ENCODE measurements at places on chromosomes 16 and 17.

GRCh38 chr16:11386054-11386680 lies 40.9 kb downstream of the RMI2 start:
- no peak overlapping the region for H3K4me3 ChIP-seq
- DNase-seq = no peak
- H3K4me1 ChIP-seq = no peaks in the 10 kb centered on the region
- H3K36me3 ChIP-seq = no peaks in the 10 kb centered on the region
- no peak overlapping the region for H3K27ac ChIP-seq

DNA sequence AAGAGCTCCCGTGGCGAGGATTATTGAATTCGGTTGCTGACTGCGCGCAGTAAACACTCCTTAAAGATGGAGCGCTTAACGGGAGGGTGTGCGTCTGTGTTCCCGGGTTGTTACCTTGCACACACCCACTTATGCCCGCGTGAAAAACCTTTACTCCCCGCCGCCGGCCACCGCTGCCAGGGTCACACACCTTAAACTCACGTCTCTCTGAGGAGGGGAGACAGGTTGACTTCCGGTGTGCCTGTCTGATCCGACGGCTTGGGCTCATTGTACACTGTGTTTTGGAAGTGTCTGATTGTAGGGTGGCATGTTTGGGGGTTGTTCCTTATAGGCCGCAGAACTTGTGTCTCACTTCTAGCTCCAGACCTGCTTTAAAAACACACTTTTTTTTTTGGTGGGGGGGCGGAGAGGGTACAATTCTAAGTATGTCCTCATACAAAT lies 66.8 kb downstream of the KPNA2 start:
- H3K4me1 ChIP-seq = peaks cover 23% of the 10 kb centered on the region
- DNase-seq = peak; percentile 46
- no peaks in the 10 kb centered on the region for H3K27me3 ChIP-seq
- H3K36me3 ChIP-seq = no peaks in the 10 kb centered on the region

- no peaks in the 10 kb centered on the region for H3K36me3 ChIP-seq
- H3K27me3 ChIP-seq = no peaks in the 10 kb centered on the region
- H3K4me1 ChIP-seq = no peaks in the 10 kb centered on the region
- H3K4me3 ChIP-seq = no peak overlapping the region
Observed at GRCh38 chr17:43352579-43353331, 46.0 kb upstream of the ARL4D start.

- H3K27ac ChIP-seq = no peak overlapping the region
- H3K36me3 ChIP-seq = no peaks in the 10 kb centered on the region
- no peak overlapping the region for H3K4me3 ChIP-seq
- no peaks in the 10 kb centered on the region for H3K27me3 ChIP-seq
- no peak for DNase-seq
Observed at GRCh38 chr16:638836-639235, 2.7 kb upstream of the METTL26 start.

GRCh38 chr17:247767-248166 lies 66.3 kb upstream of the DOC2B start:
- H3K4me3 ChIP-seq = no peak overlapping the region
- DNase-seq = no peak
- H3K27ac ChIP-seq = no peak overlapping the region

DNA sequence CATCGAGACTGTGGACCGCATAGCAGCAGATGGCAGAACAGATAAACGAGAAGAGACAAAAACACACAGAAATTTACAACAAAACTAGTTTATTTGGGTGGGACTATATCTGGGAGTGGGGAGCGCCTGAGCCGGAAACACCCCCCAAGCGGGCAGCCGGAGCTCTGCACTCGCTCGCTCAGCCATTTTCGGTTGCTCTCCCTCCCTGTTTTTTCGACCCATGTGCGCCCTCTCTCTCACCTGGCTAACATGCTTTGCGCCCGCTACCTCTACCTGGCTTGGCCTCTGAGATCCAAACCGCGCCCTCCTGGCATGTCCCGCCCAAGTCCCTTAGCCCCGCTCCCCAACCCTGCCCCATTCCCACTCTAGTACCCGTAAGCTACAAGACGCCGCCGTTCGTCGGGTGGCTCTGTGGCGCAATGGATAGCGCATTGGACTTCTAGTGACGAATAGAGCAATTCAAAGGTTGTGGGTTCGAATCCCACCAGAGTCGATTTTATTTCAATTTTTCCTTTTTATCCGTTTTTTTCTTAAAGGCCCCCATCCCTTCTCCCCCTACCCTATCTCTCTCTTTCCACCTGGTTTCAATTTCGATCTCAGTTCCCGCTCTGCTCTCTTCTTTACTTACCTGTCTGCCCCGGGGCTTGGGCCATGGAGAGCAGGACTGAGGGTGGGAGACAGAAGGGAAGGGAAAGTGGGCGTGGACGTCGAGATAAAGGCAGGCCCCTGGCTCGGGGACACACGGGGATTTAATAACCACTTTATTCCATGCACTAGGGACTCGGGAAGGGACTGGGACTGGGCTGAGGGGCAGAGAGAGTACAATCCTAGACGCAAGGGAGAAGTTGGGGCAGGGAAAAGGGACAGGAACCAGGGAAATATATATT lies 2.4 kb upstream of the ALOXE3 start:
- peaks cover 18% of the 10 kb centered on the region for H3K27me3 ChIP-seq
- peaks cover 75% of the 10 kb centered on the region for H3K4me1 ChIP-seq
- H3K27ac ChIP-seq = no peak overlapping the region
- no peaks in the 10 kb centered on the region for H3K36me3 ChIP-seq
- peak overlapping the region; percentile 86 for H3K4me3 ChIP-seq
- peak; percentile 49 for DNase-seq

- H3K27me3 ChIP-seq = no peaks in the 10 kb centered on the region
- H3K4me3 ChIP-seq = peak overlapping the region; percentile 50
- peak; percentile 88 for DNase-seq
- peak overlapping the region; percentile 72 for H3K27ac ChIP-seq
- H3K36me3 ChIP-seq = no peaks in the 10 kb centered on the region
Observed at GRCh38 chr16:27195941-27196595, 7.3 kb upstream of the KDM8 start.

- H3K4me3 ChIP-seq = no peak overlapping the region
- H3K4me1 ChIP-seq = peaks cover 6% of the 10 kb centered on the region
- H3K27ac ChIP-seq = no peak overlapping the region
- no peaks in the 10 kb centered on the region for H3K36me3 ChIP-seq
- H3K27me3 ChIP-seq = no peaks in the 10 kb centered on the region
- peak; percentile 75 for DNase-seq
Observed at GRCh38 chr17:49556223-49556943, 19.3 kb upstream of the NXPH3 start.

- H3K36me3 ChIP-seq = no peaks in the 10 kb centered on the region
- H3K27me3 ChIP-seq = no peaks in the 10 kb centered on the region
- H3K4me3 ChIP-seq = no peak overlapping the region
- no peak for DNase-seq
Observed at GRCh38 chr17:78166416-78166815, 2.0 kb upstream of the SYNGR2 start.

DNA sequence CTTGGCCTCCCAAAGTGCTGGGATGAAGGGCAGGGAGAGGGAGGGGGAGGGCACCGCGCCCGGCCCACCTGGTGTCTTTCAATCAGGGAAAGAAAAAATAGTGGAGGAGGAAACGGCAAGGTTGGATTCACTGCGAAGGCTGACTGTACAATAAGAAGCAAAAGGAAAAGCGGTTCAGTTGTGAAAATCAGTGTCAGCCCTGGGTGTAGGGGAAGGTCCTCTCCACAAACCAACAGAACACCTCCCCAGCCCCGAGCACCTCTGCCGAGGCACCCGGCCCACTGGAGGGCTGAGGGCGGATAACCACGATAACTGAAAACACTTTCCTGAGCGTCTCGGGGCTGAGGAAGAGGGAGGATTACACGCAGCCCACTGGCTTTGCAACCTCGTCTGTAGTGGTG lies 1.4 kb upstream of the SPG7 start:
- DNase-seq = no peak
- peaks cover 47% of the 10 kb centered on the region for H3K4me1 ChIP-seq
- H3K27ac ChIP-seq = peak overlapping the region; percentile 93
- peaks cover 15% of the 10 kb centered on the region for H3K36me3 ChIP-seq

- DNase-seq = no peak
- H3K27me3 ChIP-seq = no peaks in the 10 kb centered on the region
- no peak overlapping the region for H3K4me3 ChIP-seq
- H3K36me3 ChIP-seq = peaks cover 14% of the 10 kb centered on the region
Observed at GRCh38 chr17:28747801-28748750, 4.3 kb downstream of the TRAF4 start.

DNA sequence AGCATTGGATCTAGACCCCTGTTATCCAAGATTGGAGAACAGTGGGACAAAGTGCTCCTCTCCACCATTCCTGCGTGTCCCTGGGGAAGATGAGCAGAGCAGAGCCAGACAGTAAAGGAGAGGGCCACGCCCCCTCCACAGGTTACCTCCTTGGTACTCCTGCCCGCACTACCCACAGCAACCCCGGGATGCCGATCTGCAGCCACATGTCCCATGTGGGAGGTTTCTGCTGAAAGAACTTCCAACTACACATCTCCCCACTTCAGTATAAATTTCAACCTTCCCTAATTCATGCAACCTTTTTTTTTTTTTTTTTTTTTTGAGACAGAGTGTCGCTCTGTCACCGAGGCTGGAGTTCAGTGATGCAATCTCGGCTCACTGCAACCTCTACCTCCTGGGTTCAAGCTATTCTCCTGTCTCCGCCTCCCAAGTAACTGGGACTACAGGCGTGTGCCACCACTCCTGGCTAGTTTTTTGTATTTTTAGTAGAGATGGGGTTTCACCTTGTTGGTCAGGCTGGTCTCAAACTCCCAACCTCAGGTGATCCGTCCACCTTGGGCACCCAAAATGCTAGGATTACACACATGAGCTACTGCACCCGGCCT lies 2.3 kb downstream of the RAB37 start:
- H3K4me3 ChIP-seq = peak overlapping the region; percentile 90
- DNase-seq = no peak
- H3K27ac ChIP-seq = peak overlapping the region; percentile 78

DNA sequence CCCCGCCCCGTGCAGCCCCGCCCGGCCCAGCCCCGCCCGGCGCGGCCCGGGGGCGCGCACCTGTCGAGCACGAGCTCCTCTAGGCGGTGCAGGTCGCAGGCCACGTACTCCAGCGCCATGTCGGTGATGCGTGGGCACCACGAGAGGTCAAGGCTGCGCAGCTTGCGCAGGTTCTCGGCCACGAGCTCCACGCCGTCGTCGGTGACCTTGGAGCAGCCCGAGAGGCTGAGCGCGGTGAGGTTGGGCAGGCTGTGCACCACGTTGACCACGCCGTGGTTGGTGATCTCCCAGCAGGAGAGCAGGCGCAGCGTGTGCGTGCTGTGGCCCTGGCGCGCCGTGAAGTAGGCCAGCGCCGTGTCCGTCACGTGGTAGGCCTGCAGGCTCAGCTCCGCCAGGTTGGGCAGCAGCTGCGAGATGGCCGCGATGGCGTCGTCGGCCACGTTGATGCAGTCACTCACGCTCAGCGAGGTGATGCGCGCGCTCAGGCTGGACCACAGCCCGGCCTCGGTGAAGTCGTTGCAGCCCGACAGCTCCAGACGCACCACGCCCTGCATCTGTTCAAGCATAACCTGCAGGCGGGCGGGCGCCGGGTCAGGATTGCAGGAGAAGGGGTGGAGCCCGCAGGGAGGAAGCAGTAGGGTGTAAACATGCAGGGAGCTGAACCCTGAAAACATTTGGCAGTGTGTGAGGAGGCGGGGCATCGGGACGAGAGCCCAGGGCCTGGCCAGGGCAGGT lies 5.3 kb upstream of the WDR24 start:
- peaks cover 47% of the 10 kb centered on the region for H3K4me1 ChIP-seq
- peak; percentile 60 for DNase-seq
- no peaks in the 10 kb centered on the region for H3K36me3 ChIP-seq
- peak overlapping the region; percentile 23 for H3K27ac ChIP-seq
- H3K4me3 ChIP-seq = peak overlapping the region; percentile 26

DNA sequence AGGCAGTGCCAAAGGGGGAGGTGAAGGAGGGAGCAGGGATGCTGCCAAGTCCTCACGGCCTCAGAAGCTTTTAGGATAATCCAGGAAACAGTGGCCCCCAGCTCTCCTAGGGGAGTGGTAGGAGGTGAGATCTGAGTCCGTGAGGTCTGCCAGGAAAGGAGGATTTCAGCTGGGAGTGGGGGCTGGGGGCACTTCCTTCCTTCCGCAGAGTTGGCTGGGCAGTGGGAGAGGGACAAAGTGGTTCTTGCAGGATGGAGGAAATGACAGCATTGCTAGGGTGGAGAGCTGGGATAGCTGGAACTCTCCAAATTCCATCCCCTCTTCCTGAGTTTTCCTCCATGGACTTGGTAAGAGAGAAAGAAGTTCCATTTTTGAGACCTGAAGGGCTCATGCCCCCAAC lies 4.8 kb upstream of the SP6 start:
- H3K27ac ChIP-seq = no peak overlapping the region
- H3K4me3 ChIP-seq = no peak overlapping the region
- DNase-seq = no peak

DNA sequence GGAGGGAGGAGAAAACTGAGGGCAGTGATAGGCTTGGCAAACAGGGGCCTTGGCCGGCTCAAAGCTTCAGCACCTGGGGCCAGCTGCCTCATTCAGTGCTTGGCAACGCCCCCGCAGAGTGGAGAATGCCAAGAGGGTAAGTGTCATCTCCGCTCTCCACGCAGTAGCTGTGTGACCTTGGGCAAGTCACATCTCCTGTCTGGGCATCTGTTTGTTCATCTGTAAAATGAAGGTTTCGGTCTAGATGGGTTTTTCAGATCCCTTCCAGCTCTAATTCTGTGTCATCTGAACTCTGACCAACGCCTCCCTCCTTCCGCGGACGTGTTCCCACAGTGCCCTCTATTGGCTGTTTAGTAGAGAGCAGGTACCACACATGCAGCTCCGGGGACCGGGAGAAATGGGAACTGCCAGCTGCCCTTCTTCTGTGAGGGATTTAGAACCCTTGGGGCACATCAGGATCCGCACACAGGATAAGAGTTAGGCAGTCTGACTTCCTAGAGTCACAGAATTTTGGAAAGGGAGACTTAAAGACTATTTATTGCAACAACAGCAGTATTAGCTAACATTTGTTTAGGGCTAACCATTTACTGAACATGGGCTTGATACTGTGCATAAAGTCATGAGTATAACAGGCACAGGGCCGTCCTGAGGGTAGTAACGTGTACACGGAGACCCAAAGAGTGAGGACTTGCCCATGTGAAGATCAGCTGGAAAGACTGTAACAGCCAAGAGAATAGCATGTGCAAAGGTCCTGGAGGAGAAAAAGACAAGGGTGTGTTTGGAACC lies 26.8 kb downstream of the GP2 start:
- no peaks in the 10 kb centered on the region for H3K36me3 ChIP-seq
- no peak for DNase-seq
- H3K27ac ChIP-seq = no peak overlapping the region
- no peaks in the 10 kb centered on the region for H3K4me1 ChIP-seq

DNA sequence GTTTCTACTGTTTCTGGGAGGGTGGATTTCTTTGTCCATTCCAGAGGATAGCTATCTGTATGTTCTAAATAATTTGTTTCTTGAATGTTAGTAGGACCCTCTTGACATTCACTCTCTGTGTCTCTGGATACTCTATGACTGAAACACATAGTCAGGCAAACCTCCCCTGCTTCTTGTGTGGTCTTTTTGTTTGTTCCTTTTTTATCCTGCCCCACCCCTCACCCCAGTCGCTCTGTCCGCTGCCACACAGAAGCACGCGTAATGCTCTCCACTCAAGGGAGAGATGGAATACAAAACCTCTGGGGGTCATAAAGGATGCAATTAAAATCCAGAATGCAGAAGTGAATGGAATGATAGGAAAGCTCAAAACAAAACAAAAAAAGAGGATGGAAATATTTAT lies 253.1 kb downstream of the RBFOX1 start:
- H3K4me3 ChIP-seq = no peak overlapping the region
- no peak overlapping the region for H3K27ac ChIP-seq
- no peaks in the 10 kb centered on the region for H3K27me3 ChIP-seq
- no peaks in the 10 kb centered on the region for H3K36me3 ChIP-seq
- no peaks in the 10 kb centered on the region for H3K4me1 ChIP-seq

- no peaks in the 10 kb centered on the region for H3K4me1 ChIP-seq
- peaks cover 20% of the 10 kb centered on the region for H3K27me3 ChIP-seq
- no peaks in the 10 kb centered on the region for H3K36me3 ChIP-seq
- no peak for DNase-seq
- no peak overlapping the region for H3K27ac ChIP-seq
- no peak overlapping the region for H3K4me3 ChIP-seq
Observed at GRCh38 chr16:66131156-66131807, 235.2 kb upstream of the CDH5 start.

Data from CD4-positive, CD25-positive, alpha-beta regulatory T cell (primary cell).